Activated T-helper 2 cell treated with anti-CD3 and anti-CD28 coated beads, Interferon-gamma antibody, Interleukin-2, Interleukin-4, amounts not matched to agents 10 μg/mL and 5 μg/mL and 100 μg/mL, durations not matched to agents 14 hours and 24 hours and 36 hours (primary cell): ENCODE measurements at places on chromosomes 16 and 17. TPM values are rescaled to one million over a fixed set of nuclear protein-coding genes. Genes with fewer than 3 reads are reported as not detected.

The FAM234A gene
- 30.3 TPM in 2 replicates for total RNA-seq

The KRTAP9-4 gene
- total RNA-seq: not detected in 2 replicates

The VWA3A gene
- 0.07 and 0.11 TPM in 2 replicates for total RNA-seq

The GP1BA gene
- not detected in 2 replicates for total RNA-seq

The RAC3 gene
- 15.4 and 18.4 TPM in 2 replicates for total RNA-seq

The DHX38 gene
- 86.3 and 95.8 TPM in 2 replicates for total RNA-seq

The PRR14 gene
- 84.0 and 90.5 TPM in 2 replicates for total RNA-seq

The TLCD1 gene
- total RNA-seq: 8.0 and 8.2 TPM in 2 replicates

The C17orf50 gene
- not detected in 2 replicates for total RNA-seq

The TEKT5 gene
- not detected in 2 replicates for total RNA-seq

The ENPP7 gene
- total RNA-seq: not detected in 2 replicates

The SLC13A2 gene
- not detected in 2 replicates for total RNA-seq

The CDIP1 gene
- 46.0 and 47.9 TPM in 2 replicates for total RNA-seq

The KRTAP1-5 gene
- total RNA-seq: not detected in 2 replicates

The ERN1 gene
- total RNA-seq: 91.0 and 93.4 TPM in 2 replicates

The TAC4 gene
- total RNA-seq: not detected in 2 replicates
